ENCODE measurements at places on chromosomes 3 and 15.

- no peak for DNase-seq
These were observed 45.0 kb upstream of the PCSK6 start for GRCh38 chr15:101534376-101534970.

DNA sequence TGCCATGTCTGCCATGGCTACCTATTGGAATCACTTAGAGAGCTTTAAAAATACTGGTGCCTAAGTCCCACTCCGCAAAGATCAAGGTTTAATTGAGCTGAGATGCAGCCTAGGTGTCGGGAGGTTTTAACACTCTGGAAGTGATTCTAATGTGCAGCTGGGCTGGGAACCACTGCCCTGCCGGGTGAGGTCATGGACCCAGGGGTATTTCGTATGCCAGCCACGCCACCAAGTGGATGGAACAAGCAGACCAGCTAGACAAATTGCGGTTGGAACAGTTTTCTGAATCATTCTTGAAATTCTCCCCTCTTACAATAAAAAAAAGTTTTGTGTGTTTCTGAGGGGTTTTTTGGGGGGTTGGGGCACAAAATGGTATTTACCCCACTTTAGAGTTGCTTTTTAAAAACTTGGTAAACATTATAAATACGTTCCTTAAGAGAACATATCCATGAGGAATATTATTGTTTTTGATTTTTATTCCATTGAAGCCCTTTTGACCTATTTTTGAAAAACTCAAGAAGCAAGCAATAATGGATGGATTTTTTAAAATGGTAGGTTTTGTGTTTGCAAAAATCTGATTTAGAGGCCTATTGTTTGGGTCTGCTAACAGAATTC lies 66.2 kb upstream of the CSTA start:
- no peak for DNase-seq

DNA sequence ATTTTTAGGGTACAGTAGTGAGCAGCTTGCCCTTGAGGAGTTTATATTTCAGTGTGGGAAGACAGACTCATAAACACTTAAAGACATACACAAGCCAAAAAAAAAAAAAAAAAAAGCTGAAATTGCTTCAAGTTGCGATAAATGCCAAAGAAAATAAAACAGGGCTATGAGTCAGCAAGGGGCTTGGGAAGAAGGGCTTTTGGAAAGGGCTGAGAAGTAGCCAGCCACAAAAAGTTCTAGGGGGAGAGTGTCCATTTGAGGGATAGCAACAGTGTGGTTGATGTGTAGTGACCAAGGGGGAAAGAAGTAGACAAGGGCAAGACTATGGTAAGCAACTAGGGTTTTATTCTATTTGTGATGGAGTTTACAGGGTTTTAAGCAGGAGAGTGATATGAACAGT lies 185.5 kb downstream of the ADAMTS9 start:
- no peak for DNase-seq

GRCh38 chr3:63644212-63644797 lies 8.2 kb upstream of the SNTN start:
- no peak for DNase-seq

DNA sequence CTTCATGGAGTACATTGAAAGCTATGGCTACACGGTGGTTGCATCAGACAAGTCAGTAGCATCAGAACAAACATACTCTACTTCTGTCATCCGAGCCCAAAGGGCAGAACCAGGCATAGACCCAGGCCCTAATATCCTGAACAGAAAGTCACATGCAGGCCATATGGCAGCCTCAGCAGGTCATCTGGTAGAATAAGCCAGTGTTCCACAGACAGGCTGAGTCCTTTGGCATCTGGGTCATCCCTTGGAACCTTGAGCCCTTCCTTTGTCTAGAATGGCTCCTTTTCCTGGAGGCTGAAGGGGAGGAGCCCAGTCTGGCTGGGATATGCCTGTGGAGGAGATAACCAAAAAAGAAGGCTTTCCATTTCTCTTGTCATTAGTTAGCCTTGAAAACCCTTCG lies 29.2 kb downstream of the SEMA6D start:
- no peak for DNase-seq

DNA sequence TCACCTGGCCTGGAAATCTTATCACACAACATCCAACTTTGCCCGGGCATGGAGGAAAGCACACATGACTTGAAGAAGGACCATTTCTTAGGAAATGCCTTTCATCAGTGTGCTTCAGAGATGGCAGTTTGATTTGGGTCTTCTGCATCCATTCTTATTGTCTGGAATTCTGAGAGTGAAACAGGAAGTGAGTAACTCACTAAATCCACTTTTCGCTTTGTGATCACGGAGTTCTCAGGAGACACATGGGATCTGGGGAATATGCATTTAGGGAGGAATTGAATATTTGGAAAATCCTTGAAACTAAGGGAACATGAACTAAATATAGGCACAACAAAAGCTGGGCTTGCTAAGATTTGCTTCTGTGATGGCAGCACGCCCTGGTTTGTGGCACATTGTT lies 212.5 kb upstream of the FEZF2 start:
- DNase-seq: no peak

GRCh38 chr3:51675201-51675611 lies 4.2 kb downstream of the TEX264 start:
- peak; percentile 12 for DNase-seq

DNA sequence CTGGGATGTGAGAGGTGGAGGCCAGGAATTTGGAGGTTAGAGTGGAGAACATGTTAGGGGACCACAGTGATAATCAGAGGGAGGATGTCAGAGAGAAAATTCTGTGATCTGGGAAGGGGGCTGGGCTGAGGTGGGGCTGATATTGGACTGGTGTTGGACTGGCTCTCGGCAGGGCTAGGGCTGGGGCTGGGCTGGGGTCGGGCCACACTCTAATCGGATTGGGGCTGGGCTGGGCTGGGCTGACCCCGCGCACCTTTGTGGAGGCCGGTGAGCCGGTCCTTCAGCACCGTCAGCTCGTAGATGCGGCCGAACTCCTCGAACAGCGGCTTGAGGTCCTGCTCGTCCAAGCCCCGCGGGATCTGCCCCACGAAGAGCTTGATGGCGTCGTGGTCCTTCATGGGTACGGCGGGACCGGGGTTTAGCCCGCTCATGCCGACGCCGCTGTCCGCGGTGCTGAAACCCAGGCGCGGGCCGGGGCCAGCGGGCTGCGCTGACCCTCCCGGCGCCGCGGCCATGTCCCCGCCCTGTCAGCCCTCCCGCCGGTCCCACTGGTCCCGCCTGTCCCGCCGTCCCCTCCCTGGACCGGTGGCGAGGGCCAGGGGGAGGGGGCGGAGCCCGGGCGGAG lies 485 bp downstream of the CELF6 start:
- DNase-seq: peak; percentile 32

DNA sequence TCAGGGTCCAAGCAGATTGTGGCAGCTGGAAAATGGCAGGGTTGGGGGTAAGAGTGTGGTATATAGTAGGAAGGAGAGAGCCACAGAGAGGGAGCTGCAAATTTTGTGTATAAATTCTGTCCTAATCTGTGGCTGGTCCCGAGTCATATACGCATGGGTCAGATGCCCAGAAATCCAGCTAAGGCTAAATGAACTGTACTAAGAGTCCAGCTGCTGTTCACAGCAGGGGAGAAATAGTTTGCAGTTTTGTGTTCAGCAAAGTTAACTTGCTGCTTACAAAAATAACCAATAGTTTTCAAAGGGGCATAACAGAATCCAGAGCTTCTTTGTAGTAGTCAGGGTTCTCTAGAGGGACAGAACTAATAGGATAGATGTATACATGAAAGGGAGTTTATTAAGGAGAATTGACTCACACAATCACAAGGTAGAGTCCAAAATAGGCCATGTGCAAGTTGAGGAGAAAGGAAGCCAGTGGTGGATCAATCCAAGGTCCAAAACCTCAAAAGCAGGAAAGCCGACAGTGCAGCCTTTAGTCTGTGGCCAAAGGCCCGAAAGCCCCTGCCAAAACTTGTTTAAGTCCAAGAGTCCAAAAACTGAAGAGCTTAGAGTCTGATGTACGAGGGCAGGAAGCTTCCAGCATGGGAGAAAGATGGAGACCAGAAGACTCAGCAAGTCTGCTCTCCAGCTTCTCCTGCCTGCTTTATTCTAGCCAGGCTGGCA lies 146.1 kb upstream of the KBTBD8 start:
- DNase-seq: no peak

DNA sequence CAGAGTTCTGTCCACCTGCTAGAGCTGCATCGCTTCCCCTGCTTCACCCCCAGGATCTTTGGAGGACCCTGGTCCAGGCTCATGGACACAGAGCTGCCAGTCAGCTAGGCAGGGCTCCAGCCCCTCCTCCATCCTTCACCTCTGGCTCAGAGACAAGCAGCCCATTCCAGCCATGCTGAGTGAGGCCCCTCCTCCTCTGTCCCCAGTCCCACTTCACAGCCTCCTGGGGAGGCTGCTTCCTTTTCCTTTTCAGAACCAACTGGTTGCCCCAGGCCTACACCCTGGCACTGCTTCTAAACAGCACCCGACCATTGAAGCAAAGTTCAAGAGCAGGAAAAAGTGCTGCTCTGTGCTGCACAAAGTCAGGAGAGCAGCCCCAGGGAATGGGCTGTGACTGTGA lies 22.2 kb downstream of the IQSEC1 start:
- no peak for DNase-seq

- DNase-seq: no peak
These were observed 13.2 kb downstream of the STOML1 start for GRCh38 chr15:73978896-73979295.

- no peak for DNase-seq
These were observed 2.3 kb upstream of the TGFBR2 start for GRCh38 chr3:30604093-30604492.

All from omental fat pad (tissue), 4 donors.